ENCODE measurements at places on chromosomes 6 and 20. TPM values are rescaled to one million over a fixed set of nuclear protein-coding genes. Genes with fewer than 3 reads are reported as not detected.

The PDE10A gene
- total RNA-seq = 18.9 TPM

The HSP90AB1 gene
- 1,800 TPM for total RNA-seq

The TCP11 gene
- total RNA-seq = 0.07 TPM

The TFAP2D gene
- total RNA-seq = not detected

The GGTLC1 gene
- total RNA-seq = not detected

The NKX2-2 gene
- total RNA-seq = not detected

The EPB41L1 gene
- total RNA-seq = 9.0 TPM
